Hematopoietic multipotent progenitor cell (in vitro differentiated cells): ENCODE measurements at places on chromosomes 4 and X. TPM values are rescaled to one million over a fixed set of nuclear protein-coding genes. Genes with fewer than 3 reads are reported as not detected.

DNA sequence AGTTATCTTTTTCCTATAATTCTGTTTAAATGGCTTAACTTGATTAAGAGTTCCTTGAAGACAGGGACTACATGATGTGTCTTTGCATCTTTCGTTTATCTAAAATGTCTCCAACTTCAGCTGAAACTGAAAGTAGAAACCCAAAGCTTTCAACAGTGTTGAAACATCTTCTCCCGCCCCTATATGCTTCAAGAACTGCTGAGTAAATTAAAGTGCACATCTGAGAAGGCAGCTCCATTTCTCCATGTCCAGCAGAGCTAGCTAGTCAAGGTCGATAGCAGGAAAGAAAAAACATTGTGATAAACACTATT, 185.7 kb upstream of the TBL1X start:
- DNase-seq, result no peak

DNA sequence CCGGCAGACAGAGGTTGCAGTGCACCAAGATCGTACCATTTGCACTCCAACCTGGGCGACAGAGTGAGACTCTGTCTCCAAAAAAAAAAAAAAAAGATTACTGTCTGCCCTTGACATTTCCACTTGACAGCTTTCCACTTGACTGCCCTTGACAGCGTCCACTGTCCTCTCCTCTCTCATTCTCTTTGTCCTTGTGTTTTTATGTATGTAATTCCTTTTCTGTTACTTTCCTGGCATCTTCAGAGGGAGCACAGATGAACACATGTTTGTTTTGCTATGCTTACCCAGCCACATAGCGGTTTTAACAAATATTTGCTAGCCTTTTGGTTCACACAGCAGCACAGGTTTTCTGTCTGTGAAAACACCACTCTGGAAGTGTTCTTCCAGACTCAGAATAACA, 26.2 kb downstream of the SYAP1 start:
- no peak for DNase-seq

DNA sequence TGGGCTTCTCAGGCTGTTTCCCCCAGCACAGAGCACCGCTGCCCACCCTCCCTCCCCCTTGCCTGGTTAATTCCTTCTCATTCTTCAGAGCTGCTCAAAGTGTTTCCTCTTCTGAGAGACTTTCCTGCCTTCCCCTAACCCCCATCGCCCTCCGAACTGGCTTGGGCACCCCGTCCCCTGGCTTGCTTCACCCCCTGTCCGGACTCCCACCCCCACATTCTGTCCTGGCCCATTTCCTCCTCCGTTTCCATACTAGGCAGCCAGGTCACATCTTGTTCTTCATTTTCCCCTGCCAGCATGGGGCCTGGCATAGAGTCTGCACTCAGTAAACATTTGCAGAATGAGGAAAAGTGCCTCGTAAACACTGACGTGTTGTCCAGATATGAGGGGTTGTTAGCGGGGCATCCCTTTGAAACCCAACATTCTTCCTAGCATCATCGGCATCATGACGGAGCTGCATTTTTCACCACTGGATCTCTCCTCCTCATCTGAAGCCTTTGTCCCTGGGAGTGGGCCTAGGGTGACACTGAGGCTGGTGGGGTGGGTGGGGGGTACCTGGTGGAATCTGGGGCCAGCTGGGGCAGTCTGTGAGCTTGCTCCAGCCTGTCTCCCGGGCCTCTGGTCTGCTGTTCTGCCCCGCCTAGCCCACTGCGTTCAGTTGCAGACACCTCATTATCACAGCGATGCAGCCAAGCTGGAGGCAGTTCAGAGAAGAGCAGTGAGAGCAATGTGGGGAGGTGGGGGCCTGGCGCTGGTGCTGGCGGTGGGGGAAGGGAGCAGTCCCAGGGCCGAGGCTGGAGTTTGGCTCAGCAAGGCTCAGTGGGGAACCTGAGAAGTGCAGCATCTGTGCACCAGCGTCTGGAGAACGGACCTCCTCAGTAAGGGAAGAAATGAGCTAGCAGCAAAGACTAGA, 149.4 kb upstream of the PJA1 start:
- no peak for DNase-seq

DNA sequence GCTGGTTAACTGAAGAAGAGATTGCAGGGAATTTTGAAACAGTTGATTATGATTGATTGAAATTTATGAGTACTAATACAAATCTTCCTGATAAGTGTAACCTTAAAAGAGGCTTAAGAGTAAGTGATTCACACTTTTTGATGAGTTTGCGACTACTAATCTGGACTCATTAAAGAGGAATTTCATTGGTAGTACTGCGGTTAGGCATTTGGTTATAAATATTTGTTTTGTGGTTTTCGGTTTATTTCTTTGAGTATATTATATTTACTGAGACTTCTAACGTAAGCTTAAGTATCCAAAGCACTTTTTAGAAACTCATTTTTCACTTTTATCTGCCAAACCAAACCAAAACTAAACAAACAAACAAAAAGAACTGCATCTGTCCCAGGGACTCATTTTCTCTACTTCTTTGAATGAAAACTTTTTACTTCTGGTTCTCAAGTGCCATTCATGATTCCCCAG, 20.7 kb downstream of the SLIT2 start:
- no peak for DNase-seq

DNA sequence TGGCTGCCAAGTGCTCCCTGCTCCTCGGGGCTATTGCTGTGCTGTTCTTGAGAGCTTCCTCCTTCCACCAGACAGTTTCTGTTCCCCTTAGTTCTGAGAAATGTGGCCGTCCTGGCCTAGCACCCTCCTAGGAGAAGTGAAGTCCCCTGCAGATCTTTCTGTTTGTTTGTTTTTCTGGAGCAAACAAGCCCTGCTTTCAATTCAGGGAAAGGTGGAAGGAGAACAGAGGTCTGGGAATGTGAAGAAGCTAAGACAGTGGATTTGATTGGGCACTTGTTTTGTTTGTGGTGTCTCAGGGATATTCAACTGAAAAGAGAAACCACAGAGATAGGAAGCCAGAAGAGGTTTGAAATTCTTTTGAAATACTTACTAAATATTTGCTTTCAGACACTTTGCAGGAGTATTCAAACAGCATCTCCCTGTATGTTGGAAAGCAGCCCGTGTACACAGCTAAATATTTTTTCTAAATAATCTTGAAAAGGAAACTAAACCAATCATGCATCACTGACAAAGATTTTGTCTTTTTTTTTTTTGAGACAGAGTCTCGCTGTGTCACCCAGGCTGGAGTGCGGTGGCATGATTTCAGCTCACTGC, 36.5 kb upstream of the PPM1K start:
- DNase-seq, result no peak

- no peak for DNase-seq
Observed at GRCh38 chr4:139007640-139008039, 7.9 kb upstream of the NOCT start.

DNA sequence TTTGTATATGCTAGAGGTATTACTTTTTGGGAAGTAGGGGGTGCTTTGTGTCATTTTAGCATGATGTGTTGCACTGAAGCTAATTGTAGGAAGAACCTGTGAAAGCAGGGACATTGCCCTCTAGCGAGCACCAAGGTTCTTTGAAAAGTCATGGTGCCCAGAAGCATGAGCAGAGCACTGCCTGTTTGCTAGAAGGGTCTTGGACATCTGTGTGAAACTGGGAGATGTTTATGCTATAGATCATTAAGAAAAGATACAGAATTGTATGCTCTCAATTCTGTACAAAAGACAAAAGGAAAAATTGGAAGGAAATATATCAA, 14.7 kb downstream of the GRPR start:
- DNase-seq, result no peak

- DNase-seq, result no peak
Observed at GRCh38 chr4:118801895-118802575, 33.9 kb downstream of the SEC24D start.

DNA sequence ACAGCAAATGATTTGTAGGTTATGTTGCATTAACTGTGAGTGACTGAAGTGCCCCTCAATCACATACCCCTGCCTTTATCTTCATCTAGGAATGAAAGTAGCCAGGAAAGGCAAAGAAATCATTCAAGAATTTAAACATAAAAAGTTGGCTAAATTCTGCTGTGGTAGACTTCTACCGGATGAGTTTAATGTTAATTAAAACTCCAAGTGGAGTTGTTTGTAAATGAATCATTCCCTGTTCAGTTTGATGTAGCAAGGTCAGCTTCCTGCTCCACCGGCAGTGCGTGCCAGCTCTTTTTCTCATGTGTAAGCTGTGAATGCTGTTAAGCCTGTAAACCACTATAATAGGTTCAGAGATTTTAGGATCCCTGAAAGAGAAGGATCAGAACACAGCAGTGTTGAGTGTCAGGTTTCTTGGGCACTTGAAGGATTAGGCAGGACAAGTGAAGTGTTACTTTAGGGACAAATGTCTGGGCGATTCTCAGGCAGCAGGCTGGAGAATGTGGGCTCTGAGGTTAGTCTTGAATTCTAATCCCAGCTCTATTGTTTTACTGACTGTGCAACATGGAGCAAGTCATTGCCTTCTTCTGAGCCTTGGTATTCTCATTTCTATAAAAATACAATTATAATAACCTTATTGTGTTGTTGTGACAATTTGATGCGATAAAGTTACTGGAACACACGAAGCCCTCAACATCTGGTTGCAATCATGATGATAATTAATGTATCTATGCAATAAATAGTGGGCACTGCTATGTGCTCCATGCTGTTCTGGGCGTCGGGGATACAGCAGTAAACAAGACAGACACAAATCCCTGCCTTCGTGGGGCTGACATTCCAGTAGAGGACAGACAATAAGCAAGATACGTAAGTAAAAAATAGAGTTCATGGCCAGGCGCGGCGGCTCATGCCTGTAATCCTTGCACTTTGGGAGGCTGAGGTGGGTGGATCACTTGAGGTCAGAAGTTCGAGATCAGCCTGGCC, 112.0 kb downstream of the SHROOM3 start:
- no peak for DNase-seq

CHST7 gene
- total RNA-seq, result 6.7 TPM

MAGEA2 gene
- not detected for total RNA-seq

NUDT10 gene
- 9.4 TPM for total RNA-seq

GIMD1 gene
- not detected for total RNA-seq

MAGEA11 gene
- total RNA-seq, result not detected
